Stimulated activated naive B cell treated with anti-CD40 and anti-IgM and Interleukin-4, amounts not matched to agents 10 μg/mL and 1 μg/mL and 100 μg/mL, for 72 hours (primary cell): ENCODE measurements at places on chromosomes 3 and 15.

- H3K4me1 ChIP-seq = peaks cover 19% of the 10 kb centered on the region
- no peak for DNase-seq
- H3K27ac ChIP-seq = no peak overlapping the region
- H3K27me3 ChIP-seq = no peaks in the 10 kb centered on the region
- peaks cover 12% of the 10 kb centered on the region for H3K36me3 ChIP-seq
Measured at GRCh38 chr15:44435893-44436667, 8.7 kb downstream of the CTDSPL2 start.

- peaks cover 11% of the 10 kb centered on the region for H3K4me1 ChIP-seq
- no peak overlapping the region for H3K4me3 ChIP-seq
- H3K27ac ChIP-seq = no peak overlapping the region
- no peaks in the 10 kb centered on the region for H3K36me3 ChIP-seq
Measured at GRCh38 chr3:27533261-27533607, 49.0 kb upstream of the SLC4A7 start.

- no peak overlapping the region for H3K4me3 ChIP-seq
- DNase-seq = no peak
- no peaks in the 10 kb centered on the region for H3K4me1 ChIP-seq
- no peaks in the 10 kb centered on the region for H3K36me3 ChIP-seq
Measured at GRCh38 chr15:58148633-58149445, 10.7 kb downstream of the AQP9 start.

- DNase-seq = no peak
- H3K4me3 ChIP-seq = no peak overlapping the region
- no peak overlapping the region for H3K27ac ChIP-seq
- no peaks in the 10 kb centered on the region for H3K4me1 ChIP-seq
- no peaks in the 10 kb centered on the region for H3K36me3 ChIP-seq
- H3K27me3 ChIP-seq = peaks cover 25% of the 10 kb centered on the region
Measured at GRCh38 chr15:45088801-45089711, 24.9 kb downstream of the DUOX2 start.

GRCh38 chr3:168647582-168647981, 551.9 kb upstream of the GOLIM4 start:
- H3K36me3 ChIP-seq = no peaks in the 10 kb centered on the region
- no peaks in the 10 kb centered on the region for H3K27me3 ChIP-seq
- no peak overlapping the region for H3K27ac ChIP-seq
- no peaks in the 10 kb centered on the region for H3K4me1 ChIP-seq
- DNase-seq = no peak

- H3K27ac ChIP-seq = no peak overlapping the region
- peaks cover 1% of the 10 kb centered on the region for H3K4me1 ChIP-seq
- no peaks in the 10 kb centered on the region for H3K27me3 ChIP-seq
- DNase-seq = no peak
- H3K4me3 ChIP-seq = peak overlapping the region; percentile 64
- H3K36me3 ChIP-seq = peaks cover 15% of the 10 kb centered on the region
Measured at GRCh38 chr3:9361691-9362388, 1.0 kb upstream of the THUMPD3 start.

GRCh38 chr3:162945626-162946025, 1449.0 kb downstream of the OTOL1 start:
- H3K27me3 ChIP-seq = no peaks in the 10 kb centered on the region
- no peaks in the 10 kb centered on the region for H3K4me1 ChIP-seq
- no peak overlapping the region for H3K27ac ChIP-seq
- DNase-seq = no peak
- H3K36me3 ChIP-seq = no peaks in the 10 kb centered on the region
- no peak overlapping the region for H3K4me3 ChIP-seq

- no peaks in the 10 kb centered on the region for H3K4me1 ChIP-seq
- no peak overlapping the region for H3K27ac ChIP-seq
- no peak for DNase-seq
- H3K27me3 ChIP-seq = no peaks in the 10 kb centered on the region
- peaks cover 14% of the 10 kb centered on the region for H3K36me3 ChIP-seq
- H3K4me3 ChIP-seq = no peak overlapping the region
Measured at GRCh38 chr15:57731530-57732103, 25.1 kb downstream of the POLR2M start.

- no peak overlapping the region for H3K27ac ChIP-seq
- no peak overlapping the region for H3K4me3 ChIP-seq
- peaks cover 9% of the 10 kb centered on the region for H3K4me1 ChIP-seq
- no peaks in the 10 kb centered on the region for H3K36me3 ChIP-seq
- H3K27me3 ChIP-seq = peaks cover 65% of the 10 kb centered on the region
Measured at GRCh38 chr15:65413760-65414144, 9.0 kb downstream of the IGDCC4 start.

- H3K4me3 ChIP-seq = no peak overlapping the region
- H3K27ac ChIP-seq = no peak overlapping the region
- H3K36me3 ChIP-seq = peaks cover 47% of the 10 kb centered on the region
- DNase-seq = no peak
Measured at GRCh38 chr3:39401983-39402382, 4.5 kb upstream of the RPSA start.

DNA sequence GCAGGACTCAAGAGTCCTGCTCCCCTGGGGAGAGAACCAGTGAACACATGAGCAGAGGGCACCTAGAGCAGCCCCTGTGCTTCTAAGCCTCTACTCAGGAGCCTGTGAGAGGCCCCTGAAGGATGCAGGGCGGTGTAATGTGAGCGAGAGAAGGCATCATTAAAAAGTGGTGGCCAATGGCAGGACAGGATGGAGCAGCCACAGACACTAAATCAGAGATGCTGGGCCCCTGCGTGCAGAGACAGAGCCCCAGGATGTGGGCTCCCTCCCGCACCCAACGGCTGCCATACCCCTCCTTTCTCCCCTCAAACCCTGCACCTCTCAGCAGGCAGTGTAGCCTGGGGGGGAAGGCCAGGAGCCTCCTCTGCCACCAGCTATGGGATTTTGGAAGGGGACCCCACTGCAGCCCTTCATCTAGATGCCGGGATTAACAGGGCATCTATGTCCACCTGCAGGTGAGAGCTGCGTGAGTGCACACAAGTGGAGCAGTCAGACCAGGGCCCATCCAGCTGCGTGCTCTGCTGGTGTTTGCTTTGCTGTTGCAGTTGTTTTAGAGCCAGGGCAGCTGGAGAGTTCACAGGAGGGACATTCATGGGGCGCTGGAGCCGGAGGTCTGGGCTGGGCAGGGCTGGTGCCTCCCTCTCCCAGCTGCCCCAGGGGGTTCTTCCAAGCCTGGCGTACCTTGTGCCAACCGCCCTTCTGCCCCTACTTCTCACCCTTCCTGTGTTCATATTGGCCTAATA, 5.1 kb upstream of the IQSEC1 start:
- peaks cover 4% of the 10 kb centered on the region for H3K27me3 ChIP-seq
- peaks cover 78% of the 10 kb centered on the region for H3K4me1 ChIP-seq
- DNase-seq = no peak
- H3K36me3 ChIP-seq = no peaks in the 10 kb centered on the region

DNA sequence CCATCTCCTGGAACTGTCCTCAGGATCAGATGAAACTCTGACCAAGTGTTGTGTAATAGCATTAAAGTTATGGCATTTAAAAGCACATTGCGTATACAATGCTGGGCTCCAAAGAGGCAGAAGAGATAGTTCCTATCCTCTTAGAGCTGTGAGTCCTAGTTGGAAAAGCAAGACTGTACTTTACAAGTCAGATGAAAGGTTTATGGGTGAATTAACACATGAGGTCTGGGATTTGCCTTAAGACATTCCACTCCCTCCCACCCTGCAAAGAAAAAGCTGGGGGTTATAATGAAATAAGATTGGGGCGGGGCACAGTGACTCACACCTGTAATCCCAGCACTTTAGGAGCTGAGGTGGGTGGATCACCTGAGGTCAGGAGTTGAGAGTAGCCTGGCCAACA, 35.6 kb downstream of the SNAPC5 start:
- H3K4me1 ChIP-seq = peaks cover 1% of the 10 kb centered on the region
- H3K27me3 ChIP-seq = no peaks in the 10 kb centered on the region
- no peak overlapping the region for H3K4me3 ChIP-seq
- no peak overlapping the region for H3K27ac ChIP-seq

DNA sequence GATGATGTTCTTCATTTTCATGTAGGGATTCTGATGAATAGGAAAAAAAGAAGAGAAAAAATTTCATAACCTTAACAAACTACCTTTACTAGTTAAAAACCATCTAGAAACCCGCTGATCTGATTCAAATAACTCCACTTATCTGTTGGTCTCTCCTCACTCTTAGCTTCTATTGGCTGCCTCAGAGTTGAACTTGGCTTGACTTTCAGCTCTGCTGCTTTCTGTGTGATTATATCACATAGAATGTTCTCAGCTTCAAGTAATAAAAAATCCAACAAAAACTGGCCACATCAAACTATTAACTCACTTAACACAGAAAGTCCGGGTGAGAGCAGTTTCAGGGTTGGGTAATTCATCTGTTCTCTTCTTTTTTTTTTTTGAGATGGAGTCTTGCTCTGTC, 126.8 kb upstream of the RASGRP1 start:
- no peak overlapping the region for H3K4me3 ChIP-seq
- peaks cover 13% of the 10 kb centered on the region for H3K4me1 ChIP-seq
- no peak for DNase-seq
- H3K27me3 ChIP-seq = no peaks in the 10 kb centered on the region

DNA sequence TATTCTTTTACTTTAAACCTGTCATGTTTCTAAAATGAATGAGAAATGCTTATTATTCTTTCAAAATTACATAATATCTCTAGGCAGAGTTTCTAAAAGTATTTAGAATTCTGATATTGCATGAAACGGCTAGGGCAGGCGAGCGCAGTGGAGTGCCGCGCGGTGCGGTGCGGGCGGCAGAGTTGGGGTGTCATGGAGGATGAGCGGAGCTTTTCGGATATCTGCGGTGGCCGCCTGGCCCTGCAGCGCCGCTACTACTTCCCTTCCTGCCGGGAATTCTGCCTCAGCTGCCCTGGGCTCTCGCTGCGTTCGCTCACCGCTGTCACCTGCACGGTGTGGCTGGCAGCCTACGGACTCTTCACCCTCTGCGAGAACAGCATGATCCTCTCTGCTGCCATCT, 12.6 kb downstream of the BNIP2 start:
- no peaks in the 10 kb centered on the region for H3K4me1 ChIP-seq
- H3K4me3 ChIP-seq = no peak overlapping the region
- no peak overlapping the region for H3K27ac ChIP-seq

DNA sequence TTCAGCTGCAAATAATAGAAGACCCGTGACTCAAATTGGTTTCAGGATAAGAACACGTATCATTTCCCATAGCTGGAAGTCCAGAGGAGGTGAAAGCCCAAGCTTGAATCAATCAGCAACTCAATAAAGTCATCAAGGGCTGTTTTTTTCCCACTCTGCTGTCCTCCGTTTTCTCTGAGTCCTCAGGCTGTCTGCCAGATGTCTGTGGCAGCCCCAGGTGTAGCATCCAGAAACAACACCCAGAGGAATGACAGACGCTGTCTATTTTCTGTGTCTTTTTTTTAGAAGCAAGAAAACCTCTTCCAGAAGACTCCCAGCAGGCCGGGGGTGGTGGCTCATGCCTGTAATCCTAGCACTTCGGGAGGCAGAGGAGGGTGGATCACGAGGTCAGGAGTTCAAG, 204.4 kb downstream of the FAM43A start:
- no peaks in the 10 kb centered on the region for H3K27me3 ChIP-seq
- DNase-seq = no peak
- H3K4me1 ChIP-seq = peaks cover 4% of the 10 kb centered on the region
- no peak overlapping the region for H3K27ac ChIP-seq
- H3K36me3 ChIP-seq = peaks cover 4% of the 10 kb centered on the region

GRCh38 chr3:18747383-18747782, 322.2 kb upstream of the SATB1 start:
- H3K4me1 ChIP-seq = peaks cover 65% of the 10 kb centered on the region
- no peaks in the 10 kb centered on the region for H3K36me3 ChIP-seq
- H3K4me3 ChIP-seq = no peak overlapping the region
- no peak overlapping the region for H3K27ac ChIP-seq
- DNase-seq = no peak

DNA sequence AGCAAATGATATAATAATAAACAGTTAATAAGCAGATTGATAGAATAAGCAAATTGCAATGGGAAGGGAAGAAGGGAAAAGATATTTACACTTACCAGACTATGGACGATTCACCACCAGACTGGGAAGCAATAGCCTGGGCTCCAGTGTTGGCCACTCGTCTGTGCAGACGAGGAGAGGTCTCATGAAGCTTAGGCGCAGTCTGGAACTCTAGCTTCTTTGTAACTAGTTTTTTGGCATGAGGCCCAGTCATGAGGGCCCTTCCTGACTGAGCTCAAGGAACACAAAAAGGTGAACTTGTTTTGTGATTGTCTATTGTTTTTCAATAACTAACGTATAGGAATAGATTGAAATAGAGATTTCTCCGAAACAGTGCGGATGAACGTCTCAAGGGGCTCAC, 63.3 kb upstream of the GATM start:
- H3K36me3 ChIP-seq = no peaks in the 10 kb centered on the region
- H3K27me3 ChIP-seq = peaks cover 6% of the 10 kb centered on the region
- DNase-seq = no peak
- H3K27ac ChIP-seq = no peak overlapping the region
- H3K4me1 ChIP-seq = no peaks in the 10 kb centered on the region

DNA sequence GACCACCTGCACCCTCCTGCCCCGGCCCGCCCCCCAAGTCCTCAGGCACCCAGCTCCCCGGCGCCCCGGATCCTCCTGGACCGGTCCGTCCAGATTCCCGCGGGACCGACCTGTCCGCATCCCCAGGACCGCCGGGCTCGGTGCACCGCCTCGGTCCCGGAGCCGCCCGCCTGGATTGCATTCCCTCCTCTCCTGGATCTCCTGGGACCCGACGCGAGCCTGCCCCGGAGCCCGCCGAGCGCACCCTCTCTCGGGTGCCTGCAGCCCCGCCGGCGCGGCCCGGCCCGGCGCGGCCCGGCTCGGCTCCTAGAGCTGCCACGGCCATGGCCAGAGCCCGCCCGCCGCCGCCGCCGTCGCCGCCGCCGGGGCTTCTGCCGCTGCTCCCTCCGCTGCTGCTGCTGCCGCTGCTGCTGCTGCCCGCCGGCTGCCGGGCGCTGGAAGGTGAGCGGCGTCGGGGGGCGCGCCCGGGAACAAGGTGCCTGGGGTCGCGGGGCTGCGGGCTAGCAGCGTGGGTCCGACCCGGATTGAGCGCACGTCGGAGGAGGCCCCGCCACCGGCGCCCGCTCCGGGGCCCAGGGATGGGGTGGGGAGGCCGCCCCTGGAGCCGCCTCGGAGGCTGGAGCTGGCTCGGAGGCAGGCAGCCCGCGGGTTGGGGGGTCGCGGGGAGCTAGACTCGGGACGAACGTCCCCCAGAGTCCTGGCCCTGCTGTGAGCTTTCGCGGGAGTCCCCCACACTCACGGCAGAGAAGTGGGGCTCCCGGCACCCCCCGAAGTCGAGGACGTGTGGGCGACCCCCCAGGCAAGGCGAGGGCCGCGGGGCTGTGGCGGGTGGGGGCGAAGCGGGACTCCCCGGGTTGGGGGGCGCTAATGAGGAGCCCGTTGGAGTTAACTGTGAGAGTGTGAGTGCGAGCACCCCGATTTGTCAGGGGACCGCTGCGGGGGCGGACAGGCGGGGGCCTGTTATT, 610 bp downstream of the EPHB3 start:
- H3K4me1 ChIP-seq = peaks cover 16% of the 10 kb centered on the region
- DNase-seq = no peak
- peaks cover 45% of the 10 kb centered on the region for H3K27me3 ChIP-seq
- peak overlapping the region; percentile 44 for H3K27ac ChIP-seq
- peak overlapping the region; percentile 72 for H3K4me3 ChIP-seq
